ENCODE measurements at places on chromosomes 2 and 18.
A peak's percentile ranks its signal among the peaks of the same experiment; 100 is the strongest.

- no peak overlapping the region for H3K4me3 ChIP-seq
- no peaks in the 10 kb centered on the region for H3K4me1 ChIP-seq
- no peak for DNase-seq
- no peak overlapping the region for H3K27ac ChIP-seq
Observed at GRCh38 chr18:1296237-1296636, 391.6 kb downstream of the ADCYAP1 start.

DNA sequence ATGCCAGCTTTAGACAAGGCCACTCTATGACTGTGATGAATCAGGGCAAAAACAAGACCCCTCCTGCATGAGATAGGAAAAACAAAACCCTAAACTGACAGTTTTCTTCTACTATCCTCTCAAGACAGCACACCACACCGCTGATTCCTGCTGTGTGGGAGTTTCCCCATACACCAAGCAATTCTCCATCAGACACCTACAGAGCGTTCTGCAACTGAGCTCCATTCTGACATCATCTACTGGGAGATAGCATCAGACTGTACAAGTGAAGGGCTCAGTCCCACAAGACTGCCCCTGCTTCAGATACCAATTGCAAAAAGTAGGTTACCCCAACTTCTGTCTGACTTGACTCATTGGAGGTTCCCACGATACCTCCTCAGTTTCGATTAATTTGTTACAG lies 130.6 kb downstream of the TSN start:
- H3K4me1 ChIP-seq, result no peaks in the 10 kb centered on the region
- H3K36me3 ChIP-seq, result no peaks in the 10 kb centered on the region
- no peak overlapping the region for H3K27ac ChIP-seq
- no peak overlapping the region for H3K4me3 ChIP-seq
- peaks cover 3% of the 10 kb centered on the region for H3K27me3 ChIP-seq

DNA sequence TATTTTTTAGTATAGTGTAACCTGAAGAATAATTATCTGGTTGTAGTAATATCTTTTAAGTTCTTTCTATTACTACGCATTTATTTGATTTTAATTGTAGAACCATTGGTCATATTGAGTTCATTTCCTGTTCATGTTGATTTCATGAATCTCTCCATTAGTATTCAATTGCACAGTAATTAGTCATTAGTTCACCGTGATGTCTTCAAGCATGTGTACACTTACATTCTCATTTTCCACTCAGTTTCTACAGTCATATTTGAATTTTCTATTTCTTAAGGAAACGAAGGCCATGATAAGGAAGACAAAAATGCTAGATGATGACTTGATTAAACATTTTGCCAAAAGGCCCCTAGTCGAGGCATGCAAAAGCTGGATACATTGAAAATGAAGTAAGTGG lies 333.7 kb upstream of the FANCL start:
- DNase-seq, result no peak
- no peaks in the 10 kb centered on the region for H3K36me3 ChIP-seq
- H3K27ac ChIP-seq, result no peak overlapping the region
- no peak overlapping the region for H3K4me3 ChIP-seq
- no peaks in the 10 kb centered on the region for H3K27me3 ChIP-seq

GRCh38 chr2:10810202-10811161 lies 2.1 kb downstream of the PDIA6 start:
- peaks cover 15% of the 10 kb centered on the region for H3K4me1 ChIP-seq
- H3K4me3 ChIP-seq, result peak overlapping the region; percentile 56
- DNase-seq, result no peak
- no peak overlapping the region for H3K27ac ChIP-seq
- no peaks in the 10 kb centered on the region for H3K36me3 ChIP-seq

- H3K4me3 ChIP-seq, result no peak overlapping the region
- H3K27ac ChIP-seq, result no peak overlapping the region
- no peaks in the 10 kb centered on the region for H3K27me3 ChIP-seq
- H3K36me3 ChIP-seq, result no peaks in the 10 kb centered on the region
Observed at GRCh38 chr18:35920623-35921022, 51.9 kb upstream of the RMP24 start.

DNA sequence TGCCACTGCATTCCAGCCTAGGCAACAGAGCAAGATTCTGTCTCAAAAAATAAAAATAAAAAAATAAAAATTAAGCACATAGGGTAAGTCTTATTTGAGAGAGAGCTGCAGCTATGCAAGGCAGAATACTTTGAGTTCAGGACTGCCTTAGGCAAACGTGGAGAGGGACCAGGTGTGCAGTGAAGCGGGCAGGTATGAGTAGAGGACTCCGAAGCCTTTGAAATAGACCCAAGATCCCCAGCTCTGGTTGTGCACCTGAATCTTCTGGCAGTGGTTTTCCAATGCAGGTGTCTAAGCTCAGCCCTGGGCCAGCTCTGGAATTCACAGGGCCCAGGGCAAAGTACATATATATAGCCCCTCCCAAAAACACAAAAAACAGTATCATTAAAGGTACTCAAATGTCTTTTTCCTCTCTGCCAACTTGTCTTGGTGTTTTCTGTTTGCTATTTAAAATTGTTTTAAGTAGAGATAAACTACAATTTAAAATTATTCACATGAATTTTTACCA lies 21.2 kb downstream of the TGIF1 start:
- DNase-seq, result no peak
- no peaks in the 10 kb centered on the region for H3K27me3 ChIP-seq
- H3K4me3 ChIP-seq, result no peak overlapping the region
- H3K4me1 ChIP-seq, result peaks cover 6% of the 10 kb centered on the region
- H3K27ac ChIP-seq, result no peak overlapping the region

GRCh38 chr2:224036731-224037361 lies 2.2 kb downstream of the SERPINE2 start:
- peaks cover 6% of the 10 kb centered on the region for H3K27me3 ChIP-seq
- H3K4me3 ChIP-seq, result no peak overlapping the region
- H3K27ac ChIP-seq, result no peak overlapping the region
- H3K4me1 ChIP-seq, result peaks cover 3% of the 10 kb centered on the region
- H3K36me3 ChIP-seq, result no peaks in the 10 kb centered on the region
- no peak for DNase-seq

- no peaks in the 10 kb centered on the region for H3K27me3 ChIP-seq
- H3K4me1 ChIP-seq, result no peaks in the 10 kb centered on the region
- DNase-seq, result no peak
- H3K4me3 ChIP-seq, result no peak overlapping the region
- no peaks in the 10 kb centered on the region for H3K36me3 ChIP-seq
- H3K27ac ChIP-seq, result no peak overlapping the region
Observed at GRCh38 chr2:221103930-221104329, 468.2 kb downstream of the EPHA4 start.

DNA sequence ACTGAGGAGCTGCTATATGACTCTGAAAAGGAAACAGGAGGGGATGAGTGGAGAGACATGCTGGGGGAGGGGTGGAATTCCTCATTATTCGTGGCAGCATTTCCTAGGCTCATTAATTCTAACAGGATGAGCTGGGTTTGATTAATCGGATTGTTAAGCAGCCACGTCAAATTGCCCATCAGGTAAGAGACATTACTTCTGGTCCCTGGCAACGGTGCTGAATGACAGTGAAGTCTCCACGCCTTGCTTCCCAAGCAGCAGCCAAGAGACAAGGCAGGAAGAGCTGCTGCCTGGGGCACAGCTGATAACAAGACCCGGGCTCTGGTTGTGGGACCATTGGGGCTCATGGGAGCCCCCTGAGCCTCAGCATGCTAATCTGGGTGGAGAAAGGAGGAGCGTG lies 86.6 kb downstream of the MARCHF4 start:
- H3K27me3 ChIP-seq, result no peaks in the 10 kb centered on the region
- no peak overlapping the region for H3K4me3 ChIP-seq
- no peak overlapping the region for H3K27ac ChIP-seq
- DNase-seq, result no peak

DNA sequence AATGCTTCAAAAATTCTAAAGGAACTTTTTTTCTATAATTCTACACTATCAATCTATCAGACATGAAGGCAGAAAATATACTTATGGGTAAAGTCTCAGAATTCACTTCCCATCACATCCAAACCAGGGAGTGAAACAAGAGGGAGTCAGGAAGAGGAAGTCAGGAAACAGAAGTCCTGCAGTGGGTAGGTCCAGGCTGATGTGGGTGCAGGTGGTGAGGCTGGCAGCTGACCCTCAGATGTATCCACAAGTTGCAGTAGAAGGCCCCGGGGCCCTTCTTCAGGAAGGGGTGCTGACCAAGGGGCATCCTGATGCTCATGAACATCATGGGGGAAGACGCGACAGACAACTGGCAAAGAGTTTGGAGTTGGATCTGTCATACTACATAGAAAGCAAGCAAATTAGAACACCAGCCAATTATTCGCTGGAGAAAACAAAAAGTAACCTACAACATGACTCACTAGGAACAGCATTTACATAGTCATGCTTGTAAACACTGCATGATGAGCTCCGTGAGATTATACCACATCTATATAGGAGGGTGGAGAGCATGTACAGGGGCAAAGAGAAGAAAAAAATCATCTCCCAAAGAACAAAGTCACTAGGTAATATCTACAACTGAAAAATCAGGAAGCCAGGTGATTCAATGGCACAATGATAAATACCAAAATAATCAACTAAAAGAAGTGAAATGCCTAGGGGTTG lies 4.2 kb downstream of the UXS1 start:
- no peaks in the 10 kb centered on the region for H3K27me3 ChIP-seq
- no peaks in the 10 kb centered on the region for H3K36me3 ChIP-seq
- no peak overlapping the region for H3K27ac ChIP-seq
- H3K4me3 ChIP-seq, result no peak overlapping the region
- no peak for DNase-seq

DNA sequence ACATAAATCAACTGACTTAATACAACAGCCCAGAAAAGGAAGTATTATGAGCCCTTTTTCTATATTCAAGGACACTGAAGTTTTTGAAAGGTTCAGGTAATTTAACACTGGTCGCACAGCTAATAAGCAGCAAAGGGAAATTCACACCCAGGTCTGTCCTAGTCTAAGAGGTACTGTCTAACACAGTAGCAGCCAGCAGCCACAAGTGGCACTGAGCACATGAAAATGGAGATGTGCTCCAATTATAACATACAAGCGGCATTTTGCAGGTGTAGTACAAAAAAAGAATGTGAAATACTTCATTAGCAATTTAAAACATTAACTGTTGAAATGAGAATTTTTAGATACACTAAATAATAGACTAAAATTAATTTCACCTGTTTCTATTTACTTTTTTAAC lies 23.4 kb downstream of the SPRED2 start:
- H3K36me3 ChIP-seq, result no peaks in the 10 kb centered on the region
- H3K4me1 ChIP-seq, result peaks cover 25% of the 10 kb centered on the region
- no peak overlapping the region for H3K27ac ChIP-seq
- H3K27me3 ChIP-seq, result no peaks in the 10 kb centered on the region
- no peak overlapping the region for H3K4me3 ChIP-seq

DNA sequence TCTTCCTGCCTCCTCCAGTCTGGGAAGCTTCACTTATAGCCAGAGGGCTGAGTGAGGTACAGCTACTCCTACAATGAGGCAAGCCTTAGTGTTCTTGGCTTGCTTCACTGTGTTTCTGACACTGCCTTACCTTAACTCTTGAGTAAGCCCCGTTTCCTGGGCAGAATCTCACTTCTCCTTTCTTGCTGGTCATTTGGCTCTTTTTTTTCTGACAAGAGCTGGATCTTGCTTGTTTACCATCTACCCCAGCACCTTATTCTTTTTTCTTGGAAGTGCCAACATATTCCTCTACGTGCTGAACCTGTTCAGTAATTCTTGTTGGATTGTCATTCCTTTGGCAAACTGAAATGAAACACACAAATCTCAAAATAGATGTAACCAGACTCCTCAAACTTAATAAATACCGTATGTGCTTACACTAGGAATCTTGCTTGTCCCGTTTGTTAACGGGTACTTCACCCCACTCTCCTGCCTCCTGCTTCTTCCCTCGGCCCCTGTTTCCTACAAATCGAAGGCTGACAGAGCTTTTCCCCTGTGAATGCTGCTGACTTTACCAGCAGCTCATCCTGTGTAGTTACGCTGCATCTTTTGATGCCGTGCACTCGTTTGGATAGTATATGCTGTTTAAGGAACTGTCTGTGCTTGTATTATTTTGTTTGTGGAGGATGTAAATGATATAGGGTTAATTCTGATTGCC lies 132.2 kb downstream of the FMNL2 start:
- H3K4me1 ChIP-seq, result peaks cover 10% of the 10 kb centered on the region
- H3K4me3 ChIP-seq, result no peak overlapping the region
- DNase-seq, result peak; percentile 23
- H3K36me3 ChIP-seq, result no peaks in the 10 kb centered on the region
- no peak overlapping the region for H3K27ac ChIP-seq
- no peaks in the 10 kb centered on the region for H3K27me3 ChIP-seq

GRCh38 chr18:40197711-40198110 lies 1757.3 kb upstream of the PIK3C3 start:
- DNase-seq, result no peak
- no peak overlapping the region for H3K27ac ChIP-seq
- H3K27me3 ChIP-seq, result no peaks in the 10 kb centered on the region
- no peaks in the 10 kb centered on the region for H3K4me1 ChIP-seq
- H3K36me3 ChIP-seq, result no peaks in the 10 kb centered on the region

- H3K36me3 ChIP-seq, result peaks cover 15% of the 10 kb centered on the region
- no peak for DNase-seq
- H3K27me3 ChIP-seq, result no peaks in the 10 kb centered on the region
- H3K27ac ChIP-seq, result no peak overlapping the region
- H3K4me3 ChIP-seq, result no peak overlapping the region
Observed at GRCh38 chr2:44184106-44184505, 15.4 kb downstream of the PPM1B start.

- no peaks in the 10 kb centered on the region for H3K27me3 ChIP-seq
- no peaks in the 10 kb centered on the region for H3K4me1 ChIP-seq
- no peak overlapping the region for H3K4me3 ChIP-seq
- no peak overlapping the region for H3K27ac ChIP-seq
- DNase-seq, result no peak
- no peaks in the 10 kb centered on the region for H3K36me3 ChIP-seq
Observed at GRCh38 chr2:69067026-69067630, 54.1 kb downstream of the ANTXR1 start.

DNA sequence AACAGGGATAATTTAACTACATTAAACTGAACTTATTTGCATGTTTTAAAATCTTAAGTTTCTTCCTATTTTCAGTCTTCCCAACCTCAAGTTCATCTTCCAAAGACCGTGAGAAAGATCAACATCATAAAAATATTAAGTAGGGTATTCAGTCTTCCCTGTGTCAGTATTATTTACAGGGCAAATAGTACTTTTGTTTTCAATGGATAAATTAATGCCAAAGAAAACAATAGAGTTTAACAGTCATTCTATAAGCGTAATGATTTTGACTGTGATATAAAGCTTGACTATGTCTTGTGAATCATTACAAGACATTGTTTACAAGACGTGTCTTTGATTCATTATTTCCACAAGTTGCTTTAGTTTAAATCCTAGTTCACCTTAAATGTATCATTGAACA lies 48.0 kb upstream of the NRXN1 start:
- H3K4me3 ChIP-seq, result no peak overlapping the region
- H3K27me3 ChIP-seq, result no peaks in the 10 kb centered on the region

- DNase-seq, result no peak
- H3K27ac ChIP-seq, result no peak overlapping the region
- H3K4me3 ChIP-seq, result no peak overlapping the region
- H3K27me3 ChIP-seq, result no peaks in the 10 kb centered on the region
- H3K4me1 ChIP-seq, result peaks cover 4% of the 10 kb centered on the region
Observed at GRCh38 chr18:55269622-55270021, 310.4 kb upstream of the CCDC68 start.
